ENCODE measurements at places on chromosomes 16 and 17.

- DNase-seq, result no peak
Observed at GRCh38 chr16:84478172-84478947, 26.1 kb downstream of the MEAK7 start.

DNA sequence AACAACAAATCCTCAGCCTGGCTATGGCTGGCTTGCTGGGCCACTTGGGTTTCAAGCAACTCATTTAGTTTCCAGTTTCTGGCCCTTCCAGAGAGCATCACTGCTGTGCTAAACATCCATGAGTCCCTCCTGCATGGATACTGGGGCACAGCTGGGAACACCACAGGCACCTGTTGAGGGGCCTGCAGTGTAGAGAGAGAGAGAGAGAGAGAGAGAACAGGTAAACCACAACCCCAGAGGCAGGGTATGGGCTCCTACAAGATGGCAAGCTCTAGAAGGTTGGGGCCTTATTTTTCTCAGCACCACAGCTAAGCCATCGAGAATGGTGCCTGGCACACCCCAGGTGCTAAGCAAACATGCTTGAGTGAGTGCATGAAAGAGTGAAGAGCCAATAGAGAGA is 120.3 kb downstream of the RBFOX3 start:
- DNase-seq, result no peak

- DNase-seq, result no peak
Observed at GRCh38 chr16:66522816-66523590, 26.9 kb downstream of the TK2 start.

GRCh38 chr16:78072275-78072674 is 27.2 kb upstream of the WWOX start:
- peak; percentile 47 for DNase-seq

DNA sequence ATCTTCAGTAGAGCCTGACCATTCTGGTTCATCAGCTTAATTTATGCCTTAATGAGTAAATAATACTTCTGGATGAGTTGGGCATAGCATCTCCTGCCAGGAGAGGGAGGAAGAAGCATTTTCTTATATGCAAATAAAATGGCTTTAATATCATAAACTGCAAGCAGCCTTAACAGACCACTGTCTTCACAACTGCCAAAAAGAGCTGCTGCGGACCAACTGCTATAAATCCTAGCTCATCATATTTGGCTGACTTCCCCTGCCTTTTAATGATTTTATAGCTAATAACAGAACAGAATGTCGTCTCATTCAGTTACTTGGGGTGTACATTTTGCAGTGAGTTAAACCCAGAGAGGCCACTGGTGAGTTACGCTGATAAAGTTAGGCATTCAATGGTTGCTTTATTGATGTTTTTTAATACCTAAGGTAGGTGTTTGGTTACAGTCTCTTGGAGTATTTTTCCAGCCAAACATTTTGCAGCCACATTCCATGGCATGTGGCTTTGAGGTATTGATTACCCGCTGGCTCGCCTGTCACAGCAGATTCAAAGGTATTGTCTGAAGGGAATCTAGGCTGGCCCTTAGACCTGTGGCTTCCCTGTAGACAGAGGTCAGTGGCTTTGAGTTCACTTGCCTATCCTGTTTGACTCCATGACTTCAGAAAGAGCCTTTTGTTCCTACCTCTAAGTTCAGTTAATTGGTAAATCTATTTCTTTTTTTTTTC is 16.4 kb downstream of the FAM20A start:
- DNase-seq, result no peak

- DNase-seq, result no peak
Observed at GRCh38 chr17:33871720-33872540, 383.2 kb upstream of the CCL2 start.

DNA sequence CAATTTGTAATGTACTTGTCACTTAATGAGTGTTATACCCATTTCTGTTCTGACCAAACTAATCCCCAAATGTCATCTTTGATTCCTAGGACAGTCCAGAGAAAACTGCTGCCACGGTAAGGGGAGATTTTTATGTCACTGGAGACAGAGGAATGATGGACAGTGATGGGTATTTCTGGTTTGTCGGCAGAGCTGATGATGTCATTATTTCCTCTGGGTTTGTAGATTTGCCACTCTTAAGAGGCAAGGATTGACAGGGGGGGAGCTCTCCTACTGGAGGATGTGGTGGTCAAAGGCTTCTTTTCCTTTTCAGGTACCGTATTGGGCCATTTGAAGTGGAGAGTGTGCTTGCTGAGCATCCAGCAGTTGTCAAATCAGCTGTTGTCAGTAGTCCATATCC is 12.5 kb downstream of the THUMPD1 start:
- no peak for DNase-seq

DNA sequence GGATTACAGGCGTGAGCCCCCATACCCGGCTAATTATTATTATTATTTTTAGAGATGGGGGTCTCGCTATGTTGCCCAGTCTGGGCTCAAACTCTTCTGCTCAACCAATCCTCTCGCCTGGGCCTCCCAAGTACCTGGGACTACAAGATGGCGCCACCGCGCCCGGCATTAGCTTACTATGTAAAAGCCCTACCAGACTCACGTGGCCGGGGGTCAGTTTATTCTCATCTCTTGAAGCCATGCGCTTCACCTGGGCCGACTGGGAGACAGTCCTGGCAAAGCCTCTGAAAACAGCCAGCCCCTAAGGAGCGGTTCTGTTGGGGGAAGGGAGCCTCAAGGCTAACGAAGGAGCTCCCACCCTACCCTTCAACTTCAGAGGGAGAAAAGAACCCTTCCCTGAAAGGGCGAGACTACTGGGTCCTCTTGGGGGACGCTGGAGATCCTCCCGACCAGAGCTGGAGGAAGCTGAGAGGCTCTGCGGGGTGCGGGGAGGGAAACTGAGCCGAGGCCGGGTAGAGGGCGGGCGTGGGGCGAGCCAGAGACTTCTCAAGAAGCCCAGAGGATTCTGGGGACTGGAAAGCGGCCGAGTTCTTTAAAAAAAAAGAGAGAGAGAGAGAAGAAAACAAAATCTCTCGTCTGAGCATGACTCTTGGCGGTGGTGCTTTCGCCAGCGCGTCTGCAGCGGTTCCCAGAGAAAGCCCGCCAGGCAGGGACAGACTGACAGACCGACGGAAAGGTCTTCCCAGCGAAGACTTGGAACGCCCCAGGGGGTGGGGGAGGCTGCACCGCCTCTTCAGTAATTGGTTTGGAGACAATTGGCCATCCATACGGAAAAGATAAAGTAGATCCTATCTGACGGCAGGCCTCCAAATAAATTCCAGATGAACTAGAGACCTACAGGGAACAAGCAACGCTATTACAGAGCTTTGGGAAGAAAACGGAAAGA is 5.6 kb upstream of the TUBG2 start:
- DNase-seq, result no peak

GRCh38 chr17:4098521-4099209 is 44.2 kb downstream of the ZZEF1 start:
- no peak for DNase-seq

- no peak for DNase-seq
Observed at GRCh38 chr16:4011225-4011939, 104.9 kb downstream of the ADCY9 start.

DNA sequence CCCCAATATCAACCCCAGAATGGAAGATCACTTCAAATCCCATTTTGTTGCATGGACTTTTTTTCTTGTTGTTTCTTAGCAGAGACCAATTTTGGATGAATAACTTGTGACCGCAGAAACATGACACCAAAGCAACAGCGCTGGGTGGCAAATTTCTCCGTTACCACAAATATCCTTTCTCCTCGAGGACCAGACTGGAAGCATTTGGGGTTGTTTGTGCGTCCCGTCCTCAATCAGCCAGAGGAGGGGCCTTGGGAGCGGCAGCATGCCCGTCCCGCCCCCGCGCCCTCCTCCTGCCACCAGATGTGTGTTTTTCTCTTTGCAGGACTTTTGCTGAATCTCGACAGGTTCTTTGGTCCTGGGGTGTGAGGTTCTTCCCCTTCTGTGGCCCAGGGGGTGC is 282.5 kb upstream of the FOXF1 start:
- DNase-seq, result no peak

GRCh38 chr16:59849716-59850115 is 1115.6 kb upstream of the GOT2 start:
- no peak for DNase-seq

DNA sequence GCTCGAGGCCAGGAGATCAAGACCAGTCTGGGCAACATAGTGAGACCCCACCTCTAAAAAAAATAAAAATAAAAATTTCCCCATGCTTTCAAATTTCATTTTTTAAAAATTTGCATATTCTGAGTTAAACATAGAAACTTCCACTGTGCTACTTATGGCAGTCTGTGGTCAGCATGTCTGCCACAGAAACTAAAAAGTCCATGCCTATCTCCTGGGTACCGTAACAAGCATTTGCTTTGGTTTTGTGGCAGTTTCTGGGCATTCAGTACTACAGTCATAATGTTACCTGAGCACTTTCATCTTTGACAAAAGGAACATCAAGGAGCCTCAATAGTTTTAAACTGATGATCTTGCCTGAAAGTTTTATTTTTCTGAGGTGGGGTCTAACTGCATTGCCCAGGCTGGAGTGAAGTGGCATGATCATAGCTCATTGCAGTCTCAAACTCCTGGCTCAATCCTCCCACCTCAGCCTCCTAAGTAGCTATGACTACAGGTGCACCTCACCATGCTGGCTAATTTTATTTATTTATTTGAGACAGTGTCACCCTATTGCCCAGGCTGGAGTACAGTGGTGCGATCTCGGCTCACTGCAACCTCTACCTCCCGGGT is 13.2 kb upstream of the ITGA2B start:
- no peak for DNase-seq

DNA sequence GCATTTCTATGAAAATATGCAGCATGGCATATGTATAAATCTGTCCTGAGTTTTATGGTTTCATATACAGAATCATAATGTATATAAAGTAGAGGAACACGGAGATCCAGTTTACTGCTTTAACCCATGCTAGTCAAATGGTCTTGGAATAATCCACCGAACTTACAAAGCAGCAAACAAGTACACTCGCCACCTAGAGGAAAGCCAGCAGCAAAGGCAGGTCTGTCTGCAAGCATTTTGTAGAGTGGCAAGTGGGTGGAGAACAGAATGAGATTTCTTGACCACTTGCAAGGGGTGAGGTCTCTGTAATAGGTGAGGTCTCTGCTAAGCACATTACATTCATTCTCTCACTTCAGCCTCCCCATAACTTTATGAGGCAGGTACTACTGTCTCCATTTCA is 308.3 kb downstream of the CA10 start:
- DNase-seq, result peak; percentile 8

DNA sequence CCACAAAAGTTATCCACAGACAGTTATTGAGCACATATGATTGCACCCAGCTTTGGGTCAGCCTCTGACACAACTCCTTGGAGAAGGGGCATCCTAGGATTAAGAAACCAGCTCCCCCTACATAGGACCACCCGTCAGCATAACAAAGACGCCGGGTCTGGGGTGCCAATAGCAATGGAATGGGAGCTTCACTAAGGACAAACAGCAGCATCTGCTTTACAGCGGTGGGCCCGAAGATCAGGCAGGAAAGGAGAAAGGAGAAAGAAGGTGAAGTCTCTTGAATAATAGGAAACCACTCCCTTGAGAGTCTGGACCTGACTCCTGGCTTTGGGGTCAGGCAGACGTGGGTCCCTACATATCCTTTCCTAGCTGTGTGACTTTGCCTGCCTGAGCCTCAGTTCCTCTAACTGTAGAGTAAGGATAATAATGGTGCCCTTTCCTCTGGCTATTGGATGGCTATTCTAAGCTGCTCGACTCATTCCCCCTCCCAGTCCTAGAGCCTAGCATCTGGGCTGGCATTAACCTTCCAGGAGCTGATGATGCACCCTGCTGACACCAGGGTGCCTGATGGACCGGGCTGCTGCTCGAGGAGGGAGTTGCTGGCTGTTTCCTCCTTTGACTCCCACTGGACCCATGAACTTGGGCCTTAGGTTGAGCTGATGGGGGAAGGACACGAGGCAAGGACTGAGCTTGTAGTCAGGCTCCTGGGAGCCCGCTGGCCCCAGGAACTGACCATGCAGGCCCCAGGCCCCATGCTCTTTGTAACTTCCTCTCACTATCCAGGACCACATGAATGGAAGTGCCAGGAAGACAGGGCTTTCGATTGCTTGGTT is 94.2 kb downstream of the C16orf78 start:
- no peak for DNase-seq

DNA sequence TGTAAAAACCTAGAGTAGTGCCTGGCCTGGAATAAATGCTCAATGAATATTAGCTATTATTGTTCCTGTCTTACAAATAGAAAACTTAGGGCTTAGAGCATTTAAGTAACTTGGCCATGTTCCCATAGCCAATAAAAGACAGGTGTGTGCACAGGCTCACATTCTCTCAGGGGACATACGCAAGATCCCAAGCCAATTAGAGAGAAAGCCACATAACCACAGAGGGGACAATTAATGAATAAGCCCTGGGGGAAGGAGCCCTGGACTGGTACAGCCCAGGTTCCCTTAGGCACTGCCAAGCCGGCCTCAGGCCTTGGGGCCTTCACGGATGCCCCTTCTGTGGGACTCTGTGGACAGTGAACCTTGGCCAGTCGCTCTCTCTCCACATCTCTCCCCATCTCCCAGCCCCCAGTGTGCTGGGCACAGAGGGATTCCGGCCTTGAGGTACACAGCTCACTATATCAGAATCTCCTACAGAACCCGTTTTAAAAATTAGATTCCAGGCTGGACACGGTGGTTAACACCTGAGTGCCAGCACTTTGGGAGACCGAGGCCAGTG is 27.3 kb upstream of the ABCC12 start:
- no peak for DNase-seq

- no peak for DNase-seq
Observed at GRCh38 chr17:17415006-17415405, 61.8 kb upstream of the MED9 start.
